ENCODE measurements at places on chromosomes 2 and 18.

GRCh38 chr2:98696200-98696599 is 34.7 kb downstream of the MGAT4A start:
- no peak for DNase-seq

DNA sequence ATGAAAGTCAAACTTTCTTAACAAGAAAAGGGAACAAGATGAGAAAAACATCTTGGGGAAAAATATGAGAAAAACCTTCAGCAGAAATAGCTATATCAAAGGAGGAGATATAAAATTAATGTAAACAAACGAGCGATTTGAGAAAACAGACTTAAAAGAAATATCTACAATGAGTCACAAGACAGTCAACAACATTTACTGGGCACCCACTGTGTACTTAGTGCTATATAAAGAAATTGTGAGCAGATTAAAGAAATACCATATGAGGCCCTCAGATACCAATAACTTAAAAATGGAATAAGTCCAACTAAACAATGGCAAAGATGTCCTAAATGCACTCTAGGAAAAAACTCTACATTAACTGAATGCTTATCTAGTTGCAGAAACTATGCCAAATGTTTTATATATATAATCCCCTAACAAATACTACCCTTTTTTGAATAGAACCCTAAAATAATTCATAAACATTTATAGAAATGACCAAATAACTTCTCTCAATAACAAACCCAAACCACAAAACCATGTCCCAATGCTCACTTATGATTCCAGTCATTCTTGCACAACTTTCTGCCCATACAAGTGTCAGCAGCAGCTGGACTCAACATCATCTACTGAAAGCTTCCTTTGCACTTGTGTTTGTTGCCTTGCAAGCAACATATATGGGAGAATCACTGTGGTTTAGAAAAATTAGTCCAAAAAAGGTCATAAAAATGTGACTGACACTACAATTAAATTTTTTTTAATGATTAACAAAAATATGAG is 83.5 kb downstream of the COBLL1 start:
- no peak for DNase-seq

GRCh38 chr2:15865923-15866322 is 74.4 kb upstream of the MYCN start:
- no peak for DNase-seq

GRCh38 chr2:160582490-160583145 is 89.0 kb upstream of the RBMS1 start:
- DNase-seq, result no peak

DNA sequence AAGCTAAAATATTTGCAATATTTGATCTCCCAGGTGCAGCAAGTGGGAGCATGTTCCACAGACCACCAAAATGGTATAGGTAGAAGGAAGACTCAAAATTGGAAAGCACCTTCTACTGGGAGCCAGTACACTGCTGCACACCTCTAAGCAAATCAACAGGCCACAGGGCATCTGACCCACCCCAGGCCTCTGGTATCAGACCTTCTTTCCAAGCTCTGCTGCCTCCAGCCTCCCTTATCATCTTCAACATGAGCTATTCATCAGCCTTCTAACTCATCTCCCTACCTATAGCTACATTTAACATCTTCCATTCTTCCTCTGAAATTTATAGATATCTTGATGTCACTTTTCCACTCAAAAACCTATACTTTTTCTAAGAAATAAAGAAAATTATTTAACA is 294.8 kb downstream of the ZEB2 start:
- DNase-seq, result no peak

DNA sequence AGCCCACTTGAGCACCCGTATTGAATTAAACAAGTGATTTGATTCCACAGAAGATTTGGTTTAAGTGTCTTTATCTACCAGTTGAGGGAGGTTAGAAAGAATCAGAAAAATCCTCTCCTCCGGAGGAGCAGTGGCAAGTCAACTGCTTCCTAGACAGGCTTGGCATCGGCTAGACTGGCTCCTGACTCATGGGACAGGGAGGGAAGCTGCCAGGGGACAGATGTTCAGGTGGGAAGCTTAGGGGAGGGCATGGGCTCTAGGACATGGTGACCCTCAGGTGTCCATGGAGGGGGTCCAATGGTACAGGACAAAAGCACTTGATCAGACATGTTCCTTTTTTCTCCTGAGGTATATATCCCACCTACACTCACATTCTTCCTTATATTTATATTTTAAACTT is 119.3 kb upstream of the IL1R2 start:
- DNase-seq, result no peak

DNA sequence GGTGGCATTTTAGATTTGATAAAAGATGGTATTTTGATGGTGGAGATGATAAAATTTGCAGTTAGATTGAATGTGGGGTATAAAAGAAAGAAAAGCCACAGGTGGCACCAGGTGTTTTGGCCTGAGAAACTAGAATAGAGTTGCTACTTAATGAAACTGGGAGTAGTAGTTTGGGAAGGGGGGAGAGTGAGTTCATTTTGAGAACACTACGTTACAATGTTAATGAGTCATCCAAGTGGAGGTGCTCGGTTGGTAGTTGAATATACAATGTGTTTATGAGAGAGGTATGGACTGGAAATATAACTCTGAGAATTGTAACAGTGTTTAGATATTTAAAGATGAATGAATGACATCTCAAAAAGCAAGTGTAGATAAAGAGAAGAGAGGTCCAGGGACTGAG is 26.4 kb downstream of the EPG5 start:
- no peak for DNase-seq

DNA sequence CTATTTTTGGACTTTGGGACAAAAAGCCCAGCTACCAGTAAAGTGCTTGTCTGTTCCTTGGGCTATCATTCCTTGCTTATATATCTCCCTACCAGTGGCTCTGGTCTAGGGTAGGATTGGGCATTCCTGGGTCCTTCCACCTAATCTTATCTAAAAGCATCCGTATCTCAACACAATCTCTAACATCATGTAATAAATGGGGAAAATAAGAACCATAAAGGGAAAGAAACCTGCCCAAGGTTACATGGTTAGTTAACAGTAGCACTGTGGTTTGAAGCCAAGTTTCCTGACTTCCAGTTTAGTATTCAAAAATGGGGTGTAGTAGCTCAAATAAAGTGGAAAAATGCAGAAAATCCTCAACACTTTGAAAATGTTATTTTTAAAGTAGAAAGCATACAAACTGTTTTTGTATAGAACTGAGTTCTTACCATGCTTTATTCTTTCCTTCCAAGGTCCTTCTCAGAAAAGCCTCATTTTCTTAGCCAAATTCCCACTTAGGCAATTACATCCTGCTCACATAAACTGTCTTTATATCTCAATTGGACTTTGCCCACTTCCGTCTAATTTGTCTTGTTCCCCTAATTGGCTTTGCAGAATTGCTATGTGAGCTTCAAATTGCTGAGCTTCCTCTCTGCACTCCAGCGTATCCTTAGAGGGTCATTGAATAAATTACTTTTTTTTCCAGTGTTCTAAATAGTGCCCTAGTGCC is 273.1 kb upstream of the UBE2E3 start:
- DNase-seq, result no peak

- no peak for DNase-seq
Observed at GRCh38 chr2:1499033-1499795, 86.0 kb downstream of the TPO start.

- no peak for DNase-seq
Observed at GRCh38 chr2:38074058-38074763, 1.7 kb downstream of the CYP1B1 start.

- no peak for DNase-seq
Observed at GRCh38 chr2:217086038-217086522, 226.2 kb upstream of the TNP1 start.

DNA sequence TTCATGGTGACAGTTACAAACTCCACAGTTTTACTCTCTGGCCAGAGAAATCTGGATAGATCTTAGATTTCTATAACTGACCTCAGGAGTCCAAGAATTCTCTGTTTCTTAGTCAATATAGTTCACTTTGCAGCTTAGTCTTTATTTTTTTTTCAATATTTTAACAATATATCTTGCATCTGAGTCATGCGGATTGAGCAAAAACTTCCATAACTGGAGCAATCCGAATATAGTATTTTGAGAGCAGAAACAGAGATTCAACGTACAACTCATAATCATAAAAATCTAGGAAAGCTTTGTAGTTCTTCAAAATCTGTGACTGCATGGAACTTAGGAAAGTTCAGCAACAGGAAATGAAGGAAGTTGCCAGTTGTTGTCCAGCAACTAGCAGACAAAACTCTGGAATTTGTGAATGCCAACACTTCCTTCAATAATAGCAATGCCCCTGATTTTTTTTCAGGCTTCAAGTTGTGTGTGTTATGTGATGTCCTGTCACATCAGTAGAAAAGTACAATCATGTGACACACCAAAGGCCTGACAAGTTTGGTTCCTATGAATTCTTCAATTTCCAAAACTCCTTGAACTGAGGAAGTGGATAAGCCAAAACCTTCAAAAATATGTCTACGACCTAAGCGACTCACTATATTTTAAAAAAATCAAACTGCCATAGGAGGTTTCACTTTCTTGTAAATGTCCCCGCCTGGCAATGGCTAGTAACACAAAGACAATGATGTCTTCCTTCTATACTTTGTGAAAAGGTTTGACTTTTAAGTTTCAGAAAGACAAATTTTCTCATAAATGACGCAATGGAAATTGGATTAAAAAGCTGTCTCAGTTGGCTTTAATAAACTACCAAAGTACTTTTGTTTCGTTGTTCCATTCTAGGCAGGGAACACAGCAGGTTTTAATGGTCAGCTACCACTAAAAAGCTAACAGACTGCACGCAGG is 510.6 kb downstream of the ERBB4 start:
- no peak for DNase-seq

- no peak for DNase-seq
Observed at GRCh38 chr2:38731684-38732221, 19.4 kb downstream of the SRSF7 start.

DNA sequence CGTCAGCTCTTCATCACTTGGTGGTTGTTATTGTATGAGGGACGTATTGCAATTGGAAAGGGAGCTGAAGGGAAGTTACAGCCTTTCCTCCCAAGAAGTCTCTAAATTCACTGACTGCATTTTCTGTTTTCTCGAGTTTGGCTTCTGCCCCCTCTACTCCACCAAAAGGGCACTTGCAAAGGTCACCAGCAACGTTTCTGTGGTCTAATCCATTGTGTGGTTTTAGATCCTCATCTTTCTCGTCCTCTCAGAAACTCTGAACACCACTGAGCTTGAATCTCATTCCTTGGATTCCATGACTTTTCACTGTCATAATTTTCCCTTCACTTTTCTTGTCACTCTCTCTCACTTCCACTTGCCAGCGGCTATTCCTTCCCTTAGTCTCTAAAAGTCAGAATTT is 308.0 kb downstream of the AFF3 start:
- DNase-seq, result no peak

All from CD8-positive, alpha-beta memory T cell (primary cell).